ENCODE measurements at places on chromosomes 2 and 18.

GRCh38 chr18:50189160-50189559 lies 5.8 kb downstream of the MYO5B start:
- no peak for DNase-seq

DNA sequence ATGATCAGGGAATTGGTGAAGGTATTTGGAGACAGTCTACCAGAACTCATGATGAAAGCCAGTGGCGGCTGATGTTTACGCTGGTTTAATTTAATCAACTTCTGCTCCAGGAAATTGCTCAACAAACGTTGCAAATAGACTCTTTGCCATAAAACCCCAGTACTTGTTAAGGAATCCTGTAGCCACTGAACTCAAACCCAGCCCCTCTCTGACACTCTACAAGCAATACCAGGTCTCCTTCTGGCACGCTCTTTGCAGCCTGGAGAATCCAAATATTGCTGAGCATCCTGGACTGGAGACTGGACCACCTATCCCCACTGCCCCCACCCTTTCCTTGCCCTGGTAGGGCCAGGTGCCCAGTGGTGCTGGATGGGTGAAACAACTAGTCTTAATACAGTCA lies 308.2 kb downstream of the FBXO15 start:
- DNase-seq: no peak

GRCh38 chr2:45789317-45789716 lies 137.8 kb downstream of the PRKCE start:
- DNase-seq: no peak

- DNase-seq: no peak
These were observed 20.3 kb downstream of the RASGRP3 start for GRCh38 chr2:33496726-33497125.

DNA sequence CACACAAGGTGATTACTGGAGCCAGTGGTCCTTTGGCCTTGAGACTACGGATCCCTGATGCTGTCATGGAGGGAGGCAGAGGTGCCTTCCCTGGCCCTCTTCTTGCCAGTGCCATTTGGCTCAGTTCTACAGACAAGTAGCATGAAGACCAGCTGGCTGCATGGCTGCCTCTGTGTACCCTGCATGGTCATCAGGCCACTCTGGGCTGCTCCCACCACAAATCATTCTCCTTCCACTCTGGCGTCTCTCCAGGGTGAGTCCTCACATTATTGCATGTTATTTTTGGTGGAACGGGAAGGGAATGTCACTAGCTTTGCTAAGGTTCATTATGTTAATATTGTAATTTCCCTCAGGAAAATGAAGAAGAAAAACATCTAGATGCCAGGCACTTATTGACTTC lies 229.8 kb downstream of the VAPA start:
- no peak for DNase-seq

- no peak for DNase-seq
These were observed 29.3 kb downstream of the CUL3 start for GRCh38 chr2:224555823-224556366.

DNA sequence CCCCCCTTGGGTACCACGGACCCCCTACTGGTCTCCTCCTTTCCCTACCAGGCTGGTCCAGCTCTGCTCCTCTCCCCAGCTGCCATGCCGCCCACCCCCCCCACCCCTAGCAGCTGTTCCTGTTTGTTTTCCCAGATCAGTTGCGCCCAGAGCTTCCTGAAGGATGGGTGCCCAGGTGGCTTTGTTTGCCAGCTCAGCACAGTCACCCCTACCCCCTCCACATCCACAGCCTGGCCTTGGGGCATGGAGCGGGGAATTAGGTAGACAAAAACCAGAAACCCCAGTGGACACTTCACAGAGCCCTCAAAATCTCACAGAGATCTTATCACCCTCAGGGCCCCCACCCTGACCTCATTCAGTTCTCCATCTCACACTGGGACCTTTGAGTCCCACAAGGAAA lies 3.7 kb upstream of the CRYBA2 start:
- DNase-seq: no peak

GRCh38 chr2:74493546-74493945 lies 5.9 kb downstream of the LBX2 start:
- no peak for DNase-seq

DNA sequence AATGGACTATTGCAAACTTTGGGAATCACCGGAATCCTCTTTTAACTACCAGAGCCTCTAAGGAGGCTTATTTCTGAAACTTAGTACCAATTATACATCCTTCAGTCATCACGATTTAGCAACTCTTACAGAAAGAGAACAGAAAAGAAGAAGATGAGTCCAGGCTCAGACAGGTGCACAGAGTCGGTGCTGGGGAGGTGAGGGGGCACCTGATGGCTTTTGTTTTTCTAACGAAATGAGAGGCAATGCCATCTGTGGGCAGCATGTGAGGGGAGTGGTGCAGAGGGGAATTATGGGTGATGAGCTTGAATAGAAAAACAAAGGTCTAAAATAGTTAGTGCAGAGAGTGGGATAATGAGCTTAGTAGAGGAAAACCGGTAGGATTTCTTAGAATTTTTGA lies 522.6 kb downstream of the CMPK2 start:
- DNase-seq: no peak

DNA sequence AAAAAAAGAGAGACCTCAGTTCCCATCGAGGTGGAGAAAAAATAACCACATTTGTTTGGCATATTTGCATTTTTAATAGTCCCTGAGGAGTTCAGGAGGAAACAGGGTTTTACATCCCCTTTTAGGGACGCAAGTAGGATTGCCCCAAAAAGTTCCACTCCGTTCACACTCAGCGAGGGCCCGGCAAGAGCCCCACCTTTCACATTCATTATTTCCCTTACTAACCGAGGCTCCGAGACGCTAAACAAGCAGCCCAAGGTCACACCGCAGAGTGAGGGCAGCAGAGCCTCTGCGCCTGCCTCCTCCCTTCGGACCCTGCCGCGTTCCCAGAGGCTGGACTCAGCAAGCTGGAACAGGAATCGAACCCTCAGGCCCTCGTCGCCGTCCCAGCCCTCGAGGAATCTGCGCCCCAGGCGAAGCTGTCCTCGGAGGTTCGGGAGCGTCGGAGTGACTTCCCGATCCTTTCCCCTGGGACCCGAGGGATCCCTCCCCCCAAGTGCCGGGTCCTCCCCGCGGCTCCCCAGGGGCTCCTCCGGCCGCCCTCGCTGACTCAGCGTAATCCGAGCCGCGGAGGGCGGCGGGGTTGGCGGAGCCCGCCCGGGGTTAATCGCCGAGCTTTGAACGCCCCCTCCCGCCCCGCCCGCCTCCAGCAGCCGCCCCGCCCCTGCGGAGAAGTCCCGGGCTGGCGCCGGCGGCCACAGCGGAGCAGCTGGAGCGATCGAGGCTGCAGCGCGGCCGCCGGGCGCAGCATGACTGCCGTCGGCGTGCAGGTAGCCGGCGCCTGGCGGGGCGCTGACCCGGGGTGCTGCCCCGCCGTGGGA lies at the start of gene TMEM37:
Gene TMEM37 (plus strand): TSS at position 700 of the 821 bp plus-strand sequence. CDS start 50 bp downstream, at position 750.
- DNase-seq: no peak

DNA sequence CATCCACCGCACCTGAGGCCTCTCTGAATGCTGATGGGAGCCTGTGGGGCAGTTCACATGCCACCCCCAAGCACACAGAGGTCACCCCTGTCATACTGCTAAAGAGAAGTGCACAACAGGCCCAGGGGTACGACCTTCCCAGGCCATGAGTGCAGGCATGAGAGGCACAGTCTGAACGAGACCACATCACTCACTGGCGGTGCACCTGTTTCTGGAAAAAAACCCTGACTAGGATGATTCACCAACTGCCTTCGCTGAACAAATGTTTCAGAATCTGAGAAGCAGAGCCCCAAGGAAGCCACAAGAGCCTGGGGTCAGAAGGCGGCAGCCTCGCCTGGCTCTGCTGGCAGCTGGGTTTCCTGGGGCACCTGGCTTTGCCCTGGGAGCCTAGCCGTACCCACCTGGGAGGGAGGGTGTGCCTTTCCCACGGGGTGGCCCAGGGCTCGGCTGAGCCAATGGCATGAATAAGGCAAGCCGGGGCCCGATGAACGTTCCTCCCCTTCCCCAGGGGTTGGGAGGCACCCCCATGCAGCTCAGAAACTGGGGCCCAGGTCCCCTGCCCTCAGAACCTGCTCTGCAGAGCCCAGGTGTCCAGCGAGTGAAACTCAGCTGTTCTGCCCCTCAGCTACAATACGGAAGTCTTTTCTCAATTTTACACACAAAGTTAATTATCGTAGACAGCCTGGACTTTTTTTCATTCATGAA lies 73.8 kb downstream of the HDAC4 start:
- DNase-seq: peak; percentile 33

- no peak for DNase-seq
These were observed 25.2 kb upstream of the TAF1B start for GRCh38 chr2:9818097-9818496.

DNA sequence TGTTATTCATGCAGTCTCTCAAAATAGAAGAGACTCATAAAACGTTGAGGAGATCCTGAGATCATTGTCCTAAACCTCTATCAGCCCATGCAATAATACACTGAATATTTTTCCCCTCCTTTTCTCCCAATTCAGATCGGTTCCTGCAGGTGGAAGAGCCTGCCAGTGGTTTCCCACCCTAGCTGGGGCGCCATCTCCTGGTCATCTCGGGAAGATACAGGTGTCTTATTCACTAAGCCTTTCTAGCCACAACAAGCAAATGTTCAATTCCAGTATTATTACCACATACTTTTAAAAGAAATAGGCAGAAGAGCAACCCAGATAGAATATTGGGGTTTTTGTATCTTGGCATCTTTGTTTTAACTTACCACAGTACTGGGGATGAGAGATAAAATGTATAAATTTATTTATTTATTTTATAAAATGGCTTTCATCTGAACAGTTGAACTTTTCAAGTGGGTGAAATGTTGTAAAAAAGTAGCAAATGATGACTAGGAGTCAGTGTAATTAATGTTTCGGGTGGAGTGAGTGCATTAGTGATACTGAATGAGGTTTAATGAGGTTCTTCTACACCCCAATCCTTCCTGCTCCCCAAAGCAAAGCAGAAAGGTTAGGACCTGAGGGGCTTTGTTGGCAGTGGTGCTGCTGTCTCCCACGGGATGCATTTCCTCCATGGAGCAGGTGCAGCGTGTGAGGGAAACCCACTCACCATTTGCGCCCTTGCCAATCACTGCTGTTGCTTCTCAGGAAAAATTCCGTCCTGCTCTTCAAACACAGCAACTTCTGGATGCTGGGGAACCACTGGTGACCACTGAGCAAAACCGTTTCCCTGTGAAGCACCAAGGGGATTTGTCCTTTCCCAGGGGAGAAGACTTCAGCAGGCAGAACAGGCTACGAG lies 147.1 kb upstream of the FHL2 start:
- DNase-seq: peak; percentile 31

DNA sequence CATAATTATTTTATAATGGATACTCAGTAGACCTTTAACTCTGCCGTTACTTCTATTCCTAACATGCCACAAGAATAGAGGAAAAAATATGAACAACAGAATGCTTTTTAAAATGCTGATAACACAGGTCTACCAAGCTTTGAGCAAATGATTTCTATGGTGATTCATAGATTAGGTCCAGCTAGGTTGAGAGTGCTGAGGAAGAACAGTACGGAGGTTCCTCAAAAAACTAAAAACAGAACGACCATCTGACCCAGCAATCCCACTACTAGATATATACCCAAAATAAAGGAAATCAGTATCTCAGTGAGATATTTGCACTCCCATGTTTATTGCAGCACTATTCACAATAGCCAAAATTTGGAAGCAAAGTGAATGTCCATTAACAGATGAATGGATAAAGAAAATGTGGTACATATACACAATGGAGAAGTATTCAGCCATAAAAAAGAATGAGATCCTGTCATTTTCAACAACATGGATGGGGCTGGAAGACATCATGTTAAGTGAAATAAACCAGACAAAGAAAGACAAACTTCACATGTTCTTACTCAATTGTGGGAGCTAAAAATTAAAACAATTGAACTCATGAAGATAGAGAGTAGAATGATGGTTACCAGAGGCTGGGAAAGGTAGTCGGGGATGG lies 111.6 kb upstream of the SERTAD2 start:
- DNase-seq: no peak

DNA sequence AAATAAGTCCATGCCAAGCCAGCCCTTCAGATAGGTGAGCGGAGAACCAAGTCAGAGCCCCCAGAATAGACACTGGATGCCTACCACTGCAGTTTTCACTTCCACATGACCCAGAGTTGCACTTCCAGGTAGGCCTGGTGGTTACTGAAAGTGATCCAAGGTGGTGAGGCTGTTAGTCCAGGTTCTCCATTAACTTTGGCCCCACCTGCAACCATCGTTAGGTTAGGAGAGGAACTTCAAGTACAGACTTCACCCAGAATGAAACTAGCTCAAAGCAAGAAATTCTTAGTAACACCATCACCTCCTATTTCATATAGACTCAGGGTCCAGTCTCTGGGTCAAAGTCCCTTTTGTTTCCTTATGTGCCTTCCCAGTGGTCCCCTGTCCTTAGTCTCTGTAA lies 293.1 kb upstream of the ID2 start:
- no peak for DNase-seq

- no peak for DNase-seq
These were observed 33.9 kb downstream of the STAT1 start for GRCh38 chr2:190979906-190980629.

DNA sequence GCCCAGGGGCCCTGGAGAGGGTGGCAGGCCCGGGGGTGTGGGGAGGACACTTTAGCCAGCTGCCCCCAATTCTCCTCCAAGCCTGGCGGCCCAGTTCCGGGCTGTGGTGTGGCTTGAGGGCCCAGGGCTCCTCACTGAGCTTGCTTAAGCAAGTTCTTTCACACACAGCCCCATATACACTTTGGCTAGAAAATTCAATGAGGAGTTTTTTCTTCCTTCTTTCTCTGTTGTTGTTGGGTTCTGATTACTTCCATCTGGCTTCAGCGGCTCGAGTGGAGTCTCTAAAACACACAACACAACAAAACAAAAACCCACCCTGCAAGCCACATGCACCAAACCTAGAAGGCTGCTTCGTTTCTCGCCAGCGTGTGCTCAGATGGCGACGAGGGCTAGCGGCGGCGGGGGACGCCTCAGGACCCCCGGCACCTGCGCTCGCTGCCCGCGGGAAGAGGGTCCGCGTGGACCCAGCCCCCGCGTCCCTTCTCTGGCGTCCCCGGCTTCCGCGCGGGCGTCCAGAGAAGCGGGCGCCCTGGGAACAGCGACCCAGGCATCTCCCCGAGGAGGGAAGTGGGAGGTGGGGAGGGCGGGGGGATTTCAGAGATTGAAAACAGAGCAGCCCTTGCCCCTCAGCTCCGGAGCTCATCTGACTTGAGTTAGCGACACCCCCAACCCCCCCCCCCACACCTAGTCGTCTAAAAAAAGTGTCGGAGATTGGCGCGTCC lies 577 bp upstream of the GLI2 start:
- no peak for DNase-seq

GRCh38 chr2:231521443-231521842 lies 8.8 kb downstream of the NMUR1 start:
- no peak for DNase-seq

GRCh38 chr18:75066936-75067335 lies 142.0 kb downstream of the PTGR3 start:
- no peak for DNase-seq

GRCh38 chr2:3433339-3433699 lies 53.8 kb downstream of the TRAPPC12 start:
- DNase-seq: no peak

- DNase-seq: no peak
These were observed 20.3 kb downstream of the CHMP1B start for GRCh38 chr18:11871501-11871900.

DNA sequence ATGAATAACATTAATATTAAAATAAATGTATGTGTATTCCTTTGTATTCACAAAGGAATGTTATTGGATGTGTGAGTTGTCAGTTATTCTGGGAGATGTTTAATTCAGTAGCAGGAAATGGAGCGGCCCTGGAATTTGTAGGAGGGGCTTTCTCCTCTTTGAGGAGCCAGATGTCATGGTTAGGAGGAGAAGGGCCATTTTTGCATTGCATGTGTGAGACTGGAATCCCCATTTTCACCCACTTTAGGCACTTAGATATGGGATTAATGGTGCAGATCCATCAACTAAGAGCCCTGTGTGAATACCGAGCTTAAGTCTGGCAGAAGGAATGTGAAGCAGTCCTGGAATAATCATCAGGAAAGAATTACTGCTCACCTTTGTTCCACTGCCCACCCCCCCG lies 439.2 kb downstream of the PARD3B start:
- DNase-seq: no peak
